Esophagus squamous epithelium (tissue), 5 donors: ENCODE measurements at places on chromosomes 5 and 9.

DNA sequence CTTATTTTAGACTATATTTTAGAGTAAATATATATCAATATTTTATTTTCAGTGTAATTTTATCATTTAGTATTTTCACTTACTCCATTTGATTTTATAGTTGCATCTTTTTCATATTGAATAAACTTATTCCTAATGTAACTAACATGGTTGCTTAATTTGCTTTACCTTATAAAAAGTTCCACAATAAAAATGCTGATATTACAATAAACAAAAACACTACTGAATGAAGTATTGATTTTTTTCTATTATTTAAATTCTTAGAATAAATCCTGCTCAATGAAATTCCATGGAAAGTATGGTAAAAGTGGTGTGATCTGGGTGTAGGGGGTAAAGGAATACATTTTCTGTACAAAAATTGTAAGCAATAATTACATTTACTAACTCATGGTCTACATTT, 2074.9 kb upstream of the C9orf72 start:
- no peak for DNase-seq

DNA sequence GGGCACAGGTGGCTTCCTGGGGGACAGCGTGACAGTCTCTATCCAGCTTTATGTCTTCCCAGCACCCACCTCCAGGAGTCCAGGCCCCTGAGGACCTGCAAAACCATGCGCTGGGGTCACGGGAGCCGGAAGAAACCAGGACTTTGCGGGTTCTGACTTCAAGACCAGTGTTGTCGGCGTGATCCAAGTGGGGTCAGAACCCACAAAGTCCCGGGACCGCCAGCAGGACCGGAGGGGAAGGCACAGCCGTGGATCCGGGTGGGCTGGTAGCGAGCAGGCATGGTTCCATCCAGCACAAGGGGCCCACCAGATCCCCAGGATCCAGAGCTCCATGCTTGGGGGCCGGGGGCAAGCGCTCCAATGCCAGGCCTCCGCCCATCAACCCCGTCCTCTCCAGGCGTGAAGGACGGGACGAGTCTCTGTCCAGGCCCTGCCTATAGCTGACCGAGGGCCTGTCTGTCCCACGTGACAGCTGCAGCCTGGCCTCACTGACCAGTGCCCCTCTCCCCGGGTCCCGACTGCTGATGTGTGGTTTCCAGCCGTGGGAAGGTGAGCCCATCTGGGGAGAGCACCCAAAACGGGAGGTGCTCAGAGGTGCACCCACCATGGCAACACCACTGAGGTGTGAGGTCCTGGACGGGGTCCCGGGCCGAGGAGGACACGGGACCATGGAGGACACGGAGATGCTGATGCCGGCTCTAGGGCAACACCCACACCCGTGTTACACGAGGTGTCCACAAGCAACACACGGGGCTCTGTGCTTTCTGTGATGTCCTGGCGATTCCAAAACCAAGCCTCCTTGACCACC, 48.9 kb downstream of the SLC12A7 start:
- no peak for DNase-seq

DNA sequence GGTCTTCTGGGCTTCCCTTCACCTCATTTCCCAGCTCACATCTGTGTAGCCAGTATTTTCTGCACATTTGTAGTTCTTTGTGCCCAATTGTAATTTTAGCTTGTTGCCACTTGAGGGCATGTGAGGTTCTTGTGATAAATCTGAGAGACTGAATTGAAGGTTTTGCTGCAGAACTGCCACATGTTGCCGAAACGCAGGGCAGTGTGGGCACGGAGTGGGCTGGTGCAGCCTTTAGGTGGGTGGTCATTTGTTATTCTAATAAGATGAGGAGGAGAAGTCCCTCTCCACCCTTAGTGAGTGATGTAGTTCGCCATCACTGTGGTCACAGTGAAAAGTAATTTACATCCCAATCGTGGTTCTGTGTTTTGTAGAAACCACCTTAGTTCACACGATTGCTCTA, 21.2 kb downstream of the OTULIN start:
- DNase-seq = no peak

DNA sequence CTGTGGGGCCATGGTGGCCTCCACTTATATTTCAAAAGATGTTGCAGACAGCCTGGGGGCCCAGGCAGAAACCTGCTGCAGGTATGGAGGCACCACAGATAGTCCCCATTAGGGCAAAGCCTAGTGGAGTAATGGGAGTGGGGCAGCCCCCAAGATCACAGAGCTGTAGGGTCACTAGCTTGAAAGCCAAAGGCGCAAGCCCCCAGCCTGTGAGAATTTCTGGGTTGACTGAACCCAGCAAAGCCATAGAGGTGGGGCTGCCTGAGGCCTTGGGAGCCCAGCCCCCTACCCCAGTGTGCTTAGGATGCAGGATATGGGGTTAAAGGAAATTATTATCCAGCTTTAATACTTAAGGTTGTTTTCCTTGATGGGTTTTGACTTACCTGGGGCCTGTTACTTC, 165.3 kb upstream of the FBN2 start:
- no peak for DNase-seq

- DNase-seq = no peak
Observed at GRCh38 chr5:41921166-41921565, 3.9 kb upstream of the FBXO4 start.

DNA sequence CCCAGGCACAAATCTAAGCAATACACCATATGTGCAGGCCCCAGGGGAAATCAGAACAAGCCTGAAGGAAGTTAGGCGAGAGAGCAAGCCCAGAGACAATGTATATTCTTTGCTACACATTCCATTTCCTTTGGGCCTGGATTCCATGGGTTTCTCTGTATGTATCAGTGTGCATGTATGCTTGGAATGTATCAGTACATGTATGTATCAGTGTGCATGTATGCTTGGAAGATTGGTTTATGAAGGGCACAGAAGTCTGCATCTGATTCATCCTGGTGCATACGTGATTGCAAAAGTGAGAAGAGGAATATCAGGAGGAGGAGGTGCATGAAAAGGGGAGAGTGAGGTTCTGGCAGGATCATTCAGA, 232.6 kb upstream of the ANKRD55 start:
- no peak for DNase-seq

DNA sequence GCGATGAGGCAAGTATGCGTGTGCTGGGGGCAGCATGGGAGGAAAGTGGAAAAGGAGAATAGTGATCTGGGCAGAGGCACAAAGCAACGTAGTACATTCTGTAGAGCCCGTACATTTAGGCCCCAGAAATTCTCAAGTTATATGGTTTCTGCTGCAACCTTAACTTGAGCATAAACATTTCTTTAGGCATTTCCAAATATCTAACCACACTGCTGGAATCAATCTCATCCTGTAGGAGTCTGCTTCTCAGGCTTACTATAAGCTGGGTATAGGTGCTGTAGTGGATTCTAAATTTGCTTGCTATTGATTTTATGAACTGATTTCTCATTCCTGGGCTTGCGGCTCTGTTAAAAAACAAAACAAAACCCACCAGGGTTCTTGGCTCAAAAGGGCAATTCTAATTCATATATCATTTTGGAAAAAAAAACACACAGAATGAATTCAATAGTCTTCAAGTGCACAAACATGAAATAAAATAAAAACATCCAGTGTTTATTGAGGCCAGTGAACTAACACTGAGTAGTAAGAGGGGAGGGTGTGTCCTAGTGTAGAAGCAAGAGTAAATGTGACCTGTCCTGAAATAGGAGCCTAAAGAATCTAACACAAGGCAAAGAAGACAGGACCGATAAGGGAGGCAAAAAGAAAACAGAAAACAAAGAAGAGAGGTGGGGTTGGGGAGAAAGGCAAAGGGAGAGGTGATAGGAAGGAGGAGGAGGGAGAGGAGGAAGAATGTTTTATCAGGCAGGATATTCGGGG, 145.5 kb upstream of the LHFPL2 start:
- no peak for DNase-seq

DNA sequence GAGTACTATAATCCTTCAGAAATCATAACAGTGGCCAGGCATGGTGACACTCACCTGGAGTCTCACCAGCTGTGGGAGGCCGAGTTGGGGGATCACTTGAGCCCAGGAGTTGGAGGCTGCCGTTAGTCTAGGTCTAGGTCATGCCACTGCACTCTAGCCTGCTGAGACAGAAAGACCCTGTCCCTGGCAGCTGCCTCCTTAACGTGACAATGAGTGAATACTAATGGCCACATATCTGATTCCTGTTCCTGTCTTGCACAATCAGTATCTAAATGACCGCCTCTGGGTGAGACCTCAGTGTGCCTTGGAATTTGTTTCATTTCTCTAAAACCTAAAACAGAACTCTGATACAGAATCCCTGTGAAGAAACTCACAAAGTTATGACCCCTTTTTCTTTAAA, 131.0 kb upstream of the DAB2 start:
- no peak for DNase-seq

DNA sequence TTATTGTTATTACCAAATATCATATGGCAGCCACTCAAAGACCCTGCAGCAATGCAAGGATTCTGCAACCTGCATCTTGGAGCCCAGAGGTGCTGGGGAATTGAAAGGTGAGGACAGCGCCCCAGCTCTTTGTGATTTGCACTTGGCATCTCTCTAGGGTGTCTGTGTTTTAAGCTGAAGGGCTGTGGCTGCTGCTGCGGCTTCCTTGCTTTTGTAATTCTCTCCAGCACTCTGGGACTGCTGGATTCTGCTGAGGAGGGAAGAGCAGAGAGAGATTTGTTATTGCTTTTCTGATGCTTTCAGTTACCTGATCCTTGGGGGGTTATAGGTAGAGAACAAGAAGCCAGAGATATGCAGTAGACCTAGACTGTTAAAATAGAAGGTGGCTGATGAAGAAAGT, 562.4 kb downstream of the EBF1 start:
- no peak for DNase-seq

DNA sequence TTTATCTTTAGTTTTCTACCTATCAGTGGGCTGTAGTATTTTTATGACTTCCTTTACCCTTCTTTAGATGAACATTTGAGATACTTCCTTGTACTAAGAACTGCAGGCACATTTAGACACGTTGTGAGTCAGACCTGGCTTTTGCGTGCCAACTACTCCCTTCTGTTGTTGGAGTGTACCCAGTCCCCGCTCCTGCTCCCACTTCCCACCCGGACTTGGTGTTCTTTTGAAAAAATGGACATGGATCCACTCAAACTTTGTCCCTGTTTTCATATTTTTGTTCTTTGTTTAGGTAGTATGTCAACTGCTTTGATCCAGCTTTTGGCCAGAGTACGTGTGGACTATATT, 60.7 kb downstream of the PARP8 start:
- DNase-seq = no peak

GRCh38 chr5:142670804-142671203, 15.1 kb downstream of the FGF1 start:
- no peak for DNase-seq

- no peak for DNase-seq
Observed at GRCh38 chr5:179453616-179454015, 96.7 kb upstream of the RUFY1 start.

DNA sequence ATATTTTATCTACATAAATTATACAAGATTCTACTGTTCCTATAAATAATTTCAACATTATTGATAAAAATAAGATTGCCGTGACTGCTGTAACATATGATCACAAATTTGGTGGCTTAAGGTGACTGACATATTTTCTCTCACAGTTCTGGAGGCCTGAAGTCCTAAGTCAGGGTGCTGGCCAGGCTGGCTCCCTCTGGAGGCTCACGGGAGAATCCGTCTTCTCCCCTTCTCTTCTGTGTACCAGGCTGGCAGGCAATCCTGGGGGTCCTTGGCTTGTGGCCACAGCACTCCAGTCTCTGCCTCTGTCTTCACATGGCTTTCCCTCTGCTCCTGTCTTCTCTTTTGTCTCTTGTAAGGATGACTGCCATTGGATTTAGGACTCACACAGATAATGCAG, 31.7 kb upstream of the IRX2 start:
- no peak for DNase-seq

GRCh38 chr5:92513067-92513466, 1068.0 kb downstream of the NR2F1-AS1 start:
- DNase-seq = no peak

DNA sequence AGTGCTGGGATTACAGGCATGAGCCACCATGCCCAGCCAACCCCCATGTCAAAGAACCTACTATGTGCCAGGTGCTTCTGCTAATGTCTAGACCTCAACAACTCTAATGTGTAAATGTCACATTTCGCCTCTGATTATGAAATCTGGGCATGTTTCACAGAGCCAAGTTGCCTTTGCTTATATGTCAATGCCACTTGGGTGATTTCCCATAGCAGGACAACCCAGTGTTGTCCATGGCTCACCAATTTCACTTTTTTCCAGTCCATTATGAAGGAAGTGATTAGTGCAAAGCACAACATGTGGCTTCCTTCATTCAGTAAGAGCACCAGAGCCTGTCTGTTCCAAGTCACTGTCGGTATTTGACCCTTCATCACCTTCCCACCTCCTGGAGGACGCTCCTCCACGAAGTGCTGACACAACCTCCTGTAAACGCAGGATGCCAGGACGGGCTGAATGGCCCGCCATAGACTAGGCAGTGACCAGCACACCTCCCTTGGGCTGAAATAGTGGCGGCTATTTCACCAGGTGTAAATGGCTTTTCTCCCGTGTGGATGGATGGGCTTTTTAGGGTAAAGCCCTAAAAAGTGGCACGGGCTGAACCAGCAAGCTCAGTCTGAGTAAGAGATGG, 962 bp upstream of the PKN3 start:
- no peak for DNase-seq

DNA sequence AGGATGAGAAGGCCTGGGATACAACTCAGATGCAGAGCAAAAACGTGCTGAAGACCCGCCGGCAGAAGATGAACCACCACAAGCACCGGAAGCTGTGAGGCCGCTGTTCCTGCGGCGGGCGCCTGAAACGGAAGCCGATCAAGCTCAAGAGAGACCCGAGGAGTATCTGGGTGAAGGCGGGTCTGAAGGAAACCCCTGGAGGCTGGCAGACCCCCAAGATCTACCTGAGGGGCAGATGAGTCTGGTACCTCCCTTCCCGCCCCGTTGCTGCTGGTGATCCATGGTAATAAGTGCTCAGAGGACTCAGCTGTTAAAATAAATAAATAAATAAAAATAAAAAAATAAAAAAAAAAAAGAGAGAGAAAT, 89.3 kb downstream of the BASP1 start:
- DNase-seq = no peak

DNA sequence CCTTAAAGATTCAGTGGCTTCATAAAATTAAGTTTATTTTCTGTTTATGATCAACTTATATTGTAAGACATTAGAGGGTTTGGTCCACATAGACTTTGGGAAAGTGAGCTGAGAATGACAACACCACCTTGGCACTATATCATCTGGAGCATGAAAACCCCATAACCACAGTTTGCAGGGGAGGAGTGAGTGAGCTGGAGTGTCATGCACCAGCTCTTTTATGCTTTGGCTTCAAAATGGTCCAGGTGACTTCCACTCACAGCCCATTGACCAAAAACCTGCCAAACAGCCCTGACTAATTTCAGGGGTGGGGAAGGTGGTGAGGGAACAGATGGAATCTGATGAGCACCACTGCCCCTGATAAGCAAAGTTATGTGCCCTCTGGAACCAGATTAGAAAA, 295.8 kb downstream of the DMRTA1 start:
- DNase-seq = no peak
